ENCODE measurements at places on chromosomes 7 and 10. TPM values are rescaled to one million over a fixed set of nuclear protein-coding genes. Genes with fewer than 3 reads are reported as not detected.

DNA sequence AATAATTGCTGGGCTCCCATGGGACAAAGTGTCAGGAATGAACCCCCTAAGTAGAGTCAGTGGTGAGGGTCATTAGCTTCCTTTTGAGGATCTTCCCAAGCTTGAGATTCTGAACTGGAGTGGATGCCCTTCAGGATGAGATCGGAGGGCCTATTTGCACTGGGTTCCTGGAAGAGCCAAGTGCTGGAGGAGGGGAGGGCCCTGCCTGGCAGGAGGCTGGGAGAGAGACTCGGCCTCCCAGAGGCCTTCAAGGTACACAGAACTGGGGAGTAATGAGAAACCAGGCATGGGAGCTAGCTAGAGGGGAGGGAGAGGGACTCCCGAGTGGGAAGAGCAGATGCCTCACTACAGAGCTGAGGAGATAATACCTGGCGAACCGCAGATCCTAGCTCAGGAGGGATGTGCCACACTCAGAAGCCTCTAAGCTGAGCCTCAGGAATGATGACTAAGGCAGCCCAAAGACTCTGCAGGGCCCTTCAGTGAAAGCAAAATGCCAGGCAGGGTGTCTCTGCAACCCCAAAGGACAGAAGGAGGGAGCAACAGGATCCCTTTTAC, 9.4 kb downstream of the PDAP1 start:
- DNase-seq = no peak

GRCh38 chr7:24349339-24349738, 65.3 kb downstream of the NPY start:
- DNase-seq = no peak

DNA sequence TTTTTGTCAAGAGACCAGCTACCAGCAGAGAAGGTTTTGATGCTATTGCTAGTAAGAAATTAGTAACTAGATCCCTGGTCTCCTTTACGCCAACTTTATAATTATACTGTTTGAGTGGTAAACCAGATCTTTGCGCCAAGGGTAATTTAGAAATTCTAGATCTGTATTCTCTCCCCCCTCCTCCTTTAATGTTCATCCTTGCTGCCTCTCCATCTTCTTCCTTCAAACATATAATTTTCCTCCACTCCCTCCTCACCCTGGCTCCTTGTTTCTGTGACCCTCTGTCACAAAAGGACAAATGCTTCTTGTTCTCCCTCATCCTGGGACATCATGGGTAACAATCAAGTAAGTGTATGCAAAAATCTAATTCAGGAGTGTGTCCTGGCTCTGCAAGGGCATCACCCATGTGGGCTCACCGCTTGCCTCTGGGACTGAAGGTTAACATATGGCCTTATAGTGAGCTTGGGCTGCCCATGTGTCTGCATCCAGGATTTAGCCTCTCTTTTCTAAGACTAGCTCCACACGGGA, 121.2 kb downstream of the BAMBI start:
- no peak for DNase-seq

DNA sequence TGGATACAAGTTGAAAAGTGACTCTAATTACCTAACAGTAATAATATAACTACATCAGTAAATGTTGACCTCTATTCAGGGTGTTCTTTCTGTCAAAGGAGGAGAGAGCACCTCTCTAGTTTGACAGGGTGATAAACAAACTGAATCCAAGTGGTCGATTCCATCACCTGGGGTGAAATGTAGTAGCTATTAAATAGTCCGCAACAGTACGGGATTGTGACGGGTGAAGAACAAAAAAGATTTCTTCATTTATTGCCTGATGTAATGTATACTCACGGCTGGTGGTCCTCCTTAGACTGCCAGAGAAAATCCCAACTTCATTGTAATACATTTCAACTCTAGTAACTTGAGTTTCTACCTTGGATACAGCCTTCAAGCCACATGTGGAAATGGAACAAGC, 292.5 kb upstream of the CELF2 start:
- DNase-seq = peak; percentile 17

- DNase-seq = no peak
Measured at GRCh38 chr10:71528371-71529206, 131.9 kb downstream of the CDH23 start.

- DNase-seq = no peak
Measured at GRCh38 chr10:74557098-74557497, 269.3 kb upstream of the KAT6B start.

DNA sequence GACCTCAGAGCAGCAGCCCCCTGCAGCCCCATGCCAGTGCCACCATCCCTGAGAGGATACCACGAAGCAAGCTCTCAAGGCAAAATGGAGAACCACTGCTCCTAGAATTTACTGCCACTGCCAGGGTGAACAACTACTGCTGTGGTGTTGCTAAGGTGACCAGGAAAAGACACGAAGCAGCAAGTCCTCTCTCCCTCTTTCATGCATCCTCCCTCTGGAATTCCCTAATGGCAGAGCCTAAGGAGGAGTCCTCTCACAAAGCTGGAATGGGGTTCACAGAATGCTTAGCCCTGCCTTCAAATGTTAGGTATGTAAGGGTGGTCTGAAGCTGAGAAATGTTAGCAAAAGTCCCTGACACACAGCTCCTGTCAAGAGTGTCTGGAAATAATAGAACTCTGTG, 35.8 kb upstream of the NPSR1 start:
- no peak for DNase-seq

DNA sequence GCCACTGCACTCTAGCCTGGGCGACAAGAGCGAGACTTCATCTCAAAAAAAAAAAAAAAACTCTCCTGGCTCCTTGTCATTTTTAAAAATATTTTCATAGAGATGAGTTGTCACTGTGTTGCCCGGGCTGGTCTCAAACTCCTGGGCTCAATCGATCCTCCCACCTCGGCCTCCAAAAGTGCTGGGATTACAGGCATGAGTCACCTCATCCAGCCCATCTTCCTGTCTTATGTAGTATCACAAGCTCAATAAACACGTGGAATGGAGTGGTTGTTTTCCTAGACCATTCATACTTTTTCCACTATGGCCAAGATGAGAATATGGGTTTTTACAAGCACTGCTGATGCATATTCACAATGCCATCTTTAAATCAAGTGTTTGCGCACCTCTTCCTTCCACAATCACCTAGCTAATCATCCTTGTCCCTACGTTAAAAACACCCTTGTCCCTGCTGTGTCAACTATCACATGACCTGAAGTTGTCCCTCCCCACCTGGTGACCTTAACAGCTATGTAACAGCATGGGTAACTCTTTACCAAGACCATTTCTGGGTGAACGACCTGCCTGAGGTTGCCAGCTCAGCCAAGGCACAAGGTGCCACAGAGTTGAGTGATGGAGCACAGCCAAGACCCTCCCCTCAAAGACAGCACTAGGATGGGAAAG, 21.3 kb downstream of the DLG5 start:
- DNase-seq = no peak

Gene OR2A42
- 0.10 TPM for total RNA-seq

Gene GALNT17
- 6.3 TPM for total RNA-seq

Data from skin of body (tissue), 3 donors.